ENCODE measurements at places on chromosomes 5 and 9.

DNA sequence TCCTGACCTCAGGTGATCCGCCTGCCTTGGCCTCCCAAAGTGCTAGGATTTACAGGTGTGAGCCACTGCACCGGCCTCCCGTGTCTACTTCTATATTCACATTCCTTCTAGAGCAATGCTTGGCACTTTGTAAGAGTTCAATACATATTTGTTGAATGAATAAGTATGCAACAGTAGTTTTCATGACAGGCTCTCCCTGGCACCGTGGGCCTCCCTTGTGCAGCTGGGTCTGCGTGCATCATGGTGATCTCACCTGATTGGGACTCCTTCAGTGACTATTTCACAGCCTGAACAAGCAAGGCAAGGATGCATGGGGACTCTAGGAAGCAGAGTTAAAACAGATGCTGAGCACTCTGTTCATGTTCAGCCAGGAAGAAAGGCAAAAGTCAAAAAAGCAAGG is 6.8 kb upstream of the ZBTB34 start:
- H3K4me1 ChIP-seq: no peaks in the 10 kb centered on the region
- H3K27me3 ChIP-seq: no peaks in the 10 kb centered on the region
- H3K27ac ChIP-seq: no peak overlapping the region
- no peak for DNase-seq

- no peak overlapping the region for H3K4me3 ChIP-seq
- no peaks in the 10 kb centered on the region for H3K27me3 ChIP-seq
- no peak for DNase-seq
Observed at GRCh38 chr9:77712533-77713130, 64.5 kb upstream of the GNA14 start.

- no peak overlapping the region for H3K27ac ChIP-seq
- H3K4me3 ChIP-seq: no peak overlapping the region
- DNase-seq: no peak
- no peaks in the 10 kb centered on the region for H3K4me1 ChIP-seq
Observed at GRCh38 chr9:37961351-37961750, 57.4 kb upstream of the SLC25A51 start.

DNA sequence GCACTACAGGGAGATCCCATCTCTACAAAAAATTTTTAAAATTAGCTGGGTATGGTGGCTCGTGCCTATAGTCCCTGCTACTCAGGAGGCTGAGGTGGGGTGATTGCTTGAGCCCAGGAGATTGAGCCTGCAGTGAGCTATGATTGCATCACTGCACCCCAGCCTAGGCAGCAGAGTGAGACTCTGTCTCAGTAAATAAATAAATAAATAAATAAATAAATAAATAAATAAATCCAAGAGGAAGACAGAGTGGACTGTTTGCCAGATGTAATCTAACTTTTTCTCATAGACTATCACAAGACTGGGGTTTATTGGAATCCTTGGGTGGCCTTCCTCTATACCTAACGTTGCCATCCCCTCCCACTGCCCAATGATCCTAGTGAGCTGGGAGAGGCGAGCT is 19.2 kb upstream of the TCF7 start:
- no peaks in the 10 kb centered on the region for H3K27me3 ChIP-seq
- H3K4me3 ChIP-seq: no peak overlapping the region
- no peak for DNase-seq
- H3K27ac ChIP-seq: no peak overlapping the region

GRCh38 chr9:133460405-133461175 is 812 bp downstream of the CACFD1 start:
- H3K4me3 ChIP-seq: no peak overlapping the region
- DNase-seq: peak; percentile 44
- H3K4me1 ChIP-seq: peaks cover 6% of the 10 kb centered on the region
- no peaks in the 10 kb centered on the region for H3K27me3 ChIP-seq

DNA sequence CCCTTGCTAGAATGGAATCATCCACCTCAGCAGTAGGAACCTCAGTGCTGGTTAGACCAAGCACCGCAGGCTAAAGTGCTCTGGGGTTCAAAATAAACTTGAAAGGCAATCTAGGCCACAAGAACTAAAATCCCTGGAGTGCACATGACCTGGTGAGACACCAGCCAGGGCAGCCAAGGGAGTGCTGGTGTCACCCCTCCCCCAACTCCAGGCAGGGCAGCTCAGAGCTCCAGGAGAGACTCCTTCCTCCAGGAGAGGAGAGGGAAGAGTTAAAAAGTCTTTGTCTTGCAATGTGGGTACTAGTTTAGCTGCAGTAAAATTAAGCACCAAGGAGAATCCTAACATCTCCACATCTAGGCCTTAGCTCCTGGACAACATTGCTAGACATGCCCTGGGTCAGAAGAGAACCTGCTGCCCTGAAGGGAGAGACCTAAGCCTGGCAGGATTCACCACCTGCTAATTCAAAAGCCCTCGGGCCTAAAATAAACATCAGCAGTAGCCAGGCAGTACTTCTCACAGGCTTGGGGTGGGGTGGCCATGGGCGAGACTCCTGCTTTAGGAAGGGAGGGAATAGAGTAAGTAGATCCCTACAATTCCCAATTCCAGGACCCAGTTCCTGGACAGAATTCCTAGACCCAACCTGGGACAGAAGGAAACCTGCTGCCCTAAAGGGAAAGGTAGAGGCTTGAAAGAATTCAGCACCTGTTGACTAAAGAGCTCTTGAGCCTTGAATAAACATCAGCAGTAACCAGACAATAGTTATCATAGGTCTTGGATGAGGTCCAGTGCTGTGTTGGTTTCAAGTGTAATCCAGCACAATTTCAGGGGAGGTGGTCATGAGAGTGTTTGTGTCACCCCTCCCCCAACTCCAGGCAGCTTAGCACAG is 25.8 kb downstream of the UGT3A2 start:
- H3K4me3 ChIP-seq: no peak overlapping the region
- no peaks in the 10 kb centered on the region for H3K4me1 ChIP-seq
- DNase-seq: no peak

- DNase-seq: no peak
- H3K4me3 ChIP-seq: no peak overlapping the region
- no peak overlapping the region for H3K27ac ChIP-seq
- peaks cover 40% of the 10 kb centered on the region for H3K36me3 ChIP-seq
Observed at GRCh38 chr5:132876020-132876759, 2.7 kb downstream of the LEAP2 start.

- H3K4me1 ChIP-seq: no peaks in the 10 kb centered on the region
- H3K4me3 ChIP-seq: no peak overlapping the region
- no peak for DNase-seq
- no peaks in the 10 kb centered on the region for H3K27me3 ChIP-seq
- H3K36me3 ChIP-seq: no peaks in the 10 kb centered on the region
Observed at GRCh38 chr9:123395276-123395688, 39.3 kb downstream of the CRB2 start.

DNA sequence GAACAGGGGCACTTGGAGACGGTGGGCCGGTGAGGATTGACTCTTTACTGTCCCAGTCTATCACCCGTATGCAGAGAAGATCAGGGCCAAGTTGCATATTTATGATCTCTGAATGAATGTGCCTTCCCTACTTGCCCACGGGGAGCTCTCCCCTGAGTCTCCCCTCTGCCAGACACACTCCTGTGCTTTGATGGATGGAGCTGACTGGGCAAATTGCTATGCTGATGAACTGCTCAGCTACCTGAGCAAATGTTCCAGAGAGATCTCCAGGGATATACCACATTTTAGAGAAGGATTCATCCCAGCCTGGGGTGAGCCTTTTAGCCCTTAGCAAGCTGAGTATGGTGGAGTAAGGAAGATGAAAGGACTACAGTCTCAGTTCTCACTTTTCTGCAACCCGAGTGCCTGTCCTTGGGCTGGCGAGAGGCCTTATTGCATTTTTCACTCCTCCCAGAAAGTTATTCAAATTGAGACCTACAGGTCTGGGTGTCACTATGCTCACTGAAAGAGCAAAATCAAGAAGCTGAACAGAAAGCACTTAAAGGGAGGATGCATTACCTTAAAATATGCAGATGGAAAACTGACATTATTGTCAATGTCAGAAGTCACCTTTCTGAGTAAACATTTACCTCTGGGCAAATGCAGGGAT is 526.7 kb upstream of the WWC1 start:
- H3K4me1 ChIP-seq: no peaks in the 10 kb centered on the region
- H3K27ac ChIP-seq: no peak overlapping the region
- no peak for DNase-seq
- H3K36me3 ChIP-seq: no peaks in the 10 kb centered on the region

GRCh38 chr5:36870399-36871040 is 6.0 kb upstream of the NIPBL start:
- H3K4me3 ChIP-seq: no peak overlapping the region
- no peaks in the 10 kb centered on the region for H3K36me3 ChIP-seq
- DNase-seq: peak; percentile 74
- H3K27ac ChIP-seq: no peak overlapping the region

DNA sequence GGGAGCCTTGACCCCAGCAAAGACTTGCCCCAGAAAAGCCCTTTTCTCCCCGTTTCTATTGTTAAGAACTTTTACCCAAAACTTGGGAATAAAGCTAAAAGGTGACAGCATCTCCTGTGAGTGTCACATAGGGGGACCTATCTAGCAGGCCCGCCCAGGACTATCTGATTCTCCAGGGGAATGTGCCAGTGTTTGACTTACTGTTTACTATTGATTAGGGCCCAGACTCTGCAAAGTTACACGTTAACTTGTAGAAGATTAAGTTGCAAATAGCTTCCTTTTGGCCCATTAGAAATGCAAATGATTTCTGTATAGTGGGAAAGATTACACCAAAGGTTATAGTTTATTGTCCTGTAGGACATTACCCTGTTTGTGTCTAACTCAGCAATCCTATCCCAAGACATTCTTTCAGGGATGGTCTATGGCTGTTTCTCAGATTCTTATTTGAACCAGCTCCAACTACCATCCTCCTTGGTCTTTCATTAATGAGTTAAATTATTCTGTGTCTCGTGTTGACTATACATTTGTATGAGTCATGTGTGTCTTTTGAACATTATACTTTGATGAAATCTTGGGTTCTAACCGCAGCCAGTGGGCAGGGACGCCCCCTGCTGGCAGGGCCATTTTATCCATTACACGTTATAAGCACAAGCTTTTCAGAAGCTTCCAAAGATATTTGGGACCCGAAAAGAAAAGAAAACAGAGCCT is 60.7 kb downstream of the HRH2 start:
- H3K36me3 ChIP-seq: no peaks in the 10 kb centered on the region
- H3K4me3 ChIP-seq: no peak overlapping the region

DNA sequence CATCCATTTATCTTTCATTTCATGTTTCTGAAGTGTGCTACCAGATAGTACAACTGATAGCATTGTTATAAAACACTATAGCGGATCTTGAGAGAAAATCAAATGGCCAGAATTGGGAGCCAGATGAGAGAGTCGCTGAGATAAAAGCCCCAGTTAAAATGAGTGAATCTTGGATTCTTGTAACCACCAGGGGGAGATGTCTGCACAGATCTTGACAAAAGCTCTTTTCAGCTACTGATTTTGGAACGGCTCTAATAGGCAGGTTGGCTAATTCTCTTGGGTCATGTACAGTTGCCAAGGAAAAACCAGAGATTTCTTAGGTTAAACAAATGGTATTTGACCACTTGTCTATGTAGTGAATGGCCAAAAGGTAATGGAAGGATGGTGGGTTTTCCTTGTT is 21.7 kb downstream of the F2RL2 start:
- peaks cover 40% of the 10 kb centered on the region for H3K36me3 ChIP-seq
- H3K27me3 ChIP-seq: no peaks in the 10 kb centered on the region

DNA sequence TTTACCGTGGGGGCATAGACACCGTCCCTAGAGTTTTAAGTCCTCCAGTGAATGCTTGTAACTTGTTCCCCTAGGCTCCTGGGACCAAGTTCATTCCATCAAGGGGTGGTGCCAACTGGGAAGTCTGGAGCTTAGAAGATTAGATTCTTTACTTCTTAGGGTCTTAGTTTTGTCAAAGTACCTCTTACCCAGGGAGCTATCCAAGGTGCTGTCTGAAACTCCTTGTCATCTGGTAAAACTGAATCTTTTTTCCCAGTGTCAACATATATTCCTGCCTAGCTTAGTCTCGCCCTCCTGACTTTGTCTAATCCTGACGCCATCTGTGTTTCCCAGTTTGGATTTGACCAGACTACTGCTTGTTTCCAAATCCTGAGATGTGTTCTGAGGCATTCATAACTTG is 41.6 kb downstream of the MAMDC2 start:
- DNase-seq: no peak
- H3K36me3 ChIP-seq: no peaks in the 10 kb centered on the region
- no peaks in the 10 kb centered on the region for H3K27me3 ChIP-seq

DNA sequence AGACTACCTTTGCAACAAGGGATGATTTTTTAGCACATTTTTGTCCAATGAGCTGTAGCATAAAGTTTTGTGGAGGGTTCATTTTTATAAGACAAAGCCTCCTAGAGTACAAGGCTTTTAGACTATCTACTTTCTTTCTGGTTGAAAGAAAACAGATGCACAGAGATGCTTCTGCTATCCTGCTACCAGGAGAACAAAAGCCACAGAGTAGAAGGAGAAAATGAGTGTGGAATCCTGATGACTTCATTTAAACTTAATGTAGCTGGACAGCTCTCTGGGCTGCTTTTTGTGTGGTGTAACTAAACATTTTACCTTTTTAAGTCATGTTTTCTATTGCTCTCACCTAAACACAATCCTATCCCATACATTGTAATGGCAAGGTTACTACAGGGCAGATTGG is 1009.4 kb downstream of the TLE1 start:
- H3K27ac ChIP-seq: no peak overlapping the region
- no peaks in the 10 kb centered on the region for H3K27me3 ChIP-seq
- no peak for DNase-seq
- no peaks in the 10 kb centered on the region for H3K4me1 ChIP-seq

DNA sequence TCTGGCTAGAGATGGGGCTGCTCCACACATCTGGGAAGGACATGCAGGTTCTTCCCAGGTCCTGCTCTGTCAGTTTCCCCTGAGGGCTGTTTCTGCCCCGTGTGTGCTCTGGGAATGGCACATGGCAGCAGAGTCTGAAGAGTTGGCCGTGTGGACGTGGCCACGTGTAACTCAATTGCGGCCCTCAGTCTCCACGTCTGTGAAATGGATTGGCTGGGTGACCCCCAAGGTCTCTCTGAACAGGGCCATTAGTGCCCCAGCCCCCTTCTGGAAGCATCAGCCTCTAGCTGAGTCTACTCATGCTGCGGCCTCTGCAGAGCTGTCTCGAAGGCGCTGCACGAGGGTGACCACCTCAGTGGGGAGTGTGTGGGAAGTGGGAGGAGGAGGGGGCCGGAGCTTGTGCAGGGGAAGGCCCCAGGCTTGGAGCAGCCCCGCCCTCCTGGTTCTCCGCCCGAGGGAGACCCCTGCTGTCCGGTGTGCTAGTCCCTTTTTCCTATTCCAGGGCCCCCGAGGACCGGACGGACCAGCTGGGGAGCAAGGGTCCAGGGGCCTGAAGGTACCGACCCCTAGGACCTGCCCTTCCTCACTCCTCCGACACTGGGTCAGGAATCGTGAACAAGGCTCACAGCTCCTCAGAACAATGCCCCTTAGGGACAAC is 58.9 kb upstream of the ORM1 start:
- no peak overlapping the region for H3K4me3 ChIP-seq
- no peaks in the 10 kb centered on the region for H3K4me1 ChIP-seq
- H3K36me3 ChIP-seq: no peaks in the 10 kb centered on the region
- no peaks in the 10 kb centered on the region for H3K27me3 ChIP-seq
- no peak for DNase-seq

- DNase-seq: peak; percentile 63
- H3K4me1 ChIP-seq: peaks cover 10% of the 10 kb centered on the region
- no peaks in the 10 kb centered on the region for H3K27me3 ChIP-seq
- H3K4me3 ChIP-seq: peak overlapping the region; percentile 48
Observed at GRCh38 chr5:179530069-179530998, 20.0 kb upstream of the RUFY1 start.

- no peak overlapping the region for H3K4me3 ChIP-seq
- no peaks in the 10 kb centered on the region for H3K4me1 ChIP-seq
- H3K36me3 ChIP-seq: no peaks in the 10 kb centered on the region
Observed at GRCh38 chr5:137141779-137142178, 357.3 kb downstream of the SPOCK1 start.

Measured in naive thymus-derived CD4-positive, alpha-beta T cell (primary cell).